GM19239 (cell line): ENCODE measurements at places on chromosomes 13 and 19.

- DNase-seq, result no peak
Observed at GRCh38 chr19:41226874-41227390, 7.9 kb downstream of the AXL start.

GRCh38 chr13:94481941-94482340 lies 2.5 kb upstream of the DCT start:
- no peak for DNase-seq

DNA sequence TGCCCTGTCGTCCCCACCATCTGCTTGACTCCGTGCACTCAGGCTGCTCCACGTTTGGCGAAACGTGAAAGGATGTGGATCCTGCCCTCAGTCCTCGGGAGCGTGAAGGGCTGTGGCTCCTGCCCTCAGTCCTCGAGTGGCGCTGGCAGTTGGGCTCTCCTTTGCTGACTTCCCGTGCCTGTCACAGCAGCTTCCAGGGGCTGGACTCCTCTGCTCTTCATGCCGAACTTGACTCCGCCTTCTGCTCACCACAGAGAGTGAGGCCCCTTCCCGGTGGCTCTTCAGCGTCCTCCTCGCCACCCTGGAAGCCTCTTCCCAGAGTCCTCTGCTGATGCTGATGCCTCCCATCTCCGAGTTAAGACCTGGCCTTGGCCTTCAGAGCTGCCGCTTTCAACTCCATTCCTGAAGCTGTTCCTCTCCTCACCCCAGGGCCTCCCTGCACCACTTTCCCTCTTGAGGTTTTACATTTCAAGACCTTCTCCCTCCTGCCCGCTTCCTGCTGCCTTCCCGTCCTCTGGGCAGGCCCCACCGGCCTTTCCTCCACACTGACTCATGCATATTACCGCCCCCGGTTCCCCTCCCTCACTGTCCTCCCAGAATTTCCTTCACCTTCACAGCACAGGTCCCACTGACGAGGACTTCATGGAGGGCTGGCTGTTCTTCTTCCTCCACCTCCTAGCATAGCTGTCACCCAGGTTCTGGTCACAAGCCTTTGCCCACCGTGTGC lies 111.7 kb downstream of the SHISA2 start:
- no peak for DNase-seq

- no peak for DNase-seq
Observed at GRCh38 chr19:611481-611868, 21.8 kb downstream of the HCN2 start.
